A172 (cell line): ENCODE measurements at places on chromosomes 2 and 18. TPM values are rescaled to one million over a fixed set of nuclear protein-coding genes. Genes with fewer than 3 reads are reported as not detected.

GRCh38 chr18:473802-474201, 26.7 kb downstream of the COLEC12 start:
- no peak for DNase-seq

- DNase-seq: no peak
Measured at GRCh38 chr2:120469426-120469825, 123.5 kb downstream of the INHBB start.

DNA sequence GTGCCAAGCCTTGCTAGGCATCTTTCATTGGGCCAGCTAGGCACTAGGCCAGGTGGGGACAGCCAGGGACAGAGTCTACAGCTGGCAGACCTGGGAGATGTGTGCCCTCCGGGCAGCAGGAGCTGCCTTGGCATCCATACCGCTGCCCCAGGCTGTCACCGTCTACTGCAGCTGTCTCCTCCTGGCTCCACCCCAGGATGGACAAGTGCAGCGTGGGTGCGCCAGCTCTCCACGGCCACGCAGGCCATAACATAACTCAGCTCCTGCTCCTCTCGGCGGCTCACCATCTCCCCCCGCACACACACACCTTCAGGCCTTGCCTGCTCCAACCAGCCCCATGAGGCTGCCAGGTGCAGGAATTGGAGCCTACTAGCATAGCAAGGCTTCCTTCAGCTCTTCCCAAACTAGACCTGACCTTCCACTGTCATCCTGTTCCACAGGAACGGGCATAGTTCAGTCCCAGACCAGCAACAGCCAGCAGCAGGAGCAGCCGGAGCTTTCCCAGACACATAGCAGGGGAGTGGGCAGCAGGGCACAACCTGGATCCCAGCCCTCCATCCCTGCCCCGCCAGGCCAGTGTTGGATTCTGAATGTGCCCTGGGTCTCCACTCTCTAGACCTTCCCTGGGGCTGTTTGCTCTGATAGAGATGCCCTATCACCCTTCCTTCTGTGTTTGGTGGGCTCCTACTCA, 2.5 kb upstream of the ADRA2B start:
- DNase-seq: no peak

GRCh38 chr2:42930025-42930581, 137.7 kb upstream of the HAAO start:
- no peak for DNase-seq

DNA sequence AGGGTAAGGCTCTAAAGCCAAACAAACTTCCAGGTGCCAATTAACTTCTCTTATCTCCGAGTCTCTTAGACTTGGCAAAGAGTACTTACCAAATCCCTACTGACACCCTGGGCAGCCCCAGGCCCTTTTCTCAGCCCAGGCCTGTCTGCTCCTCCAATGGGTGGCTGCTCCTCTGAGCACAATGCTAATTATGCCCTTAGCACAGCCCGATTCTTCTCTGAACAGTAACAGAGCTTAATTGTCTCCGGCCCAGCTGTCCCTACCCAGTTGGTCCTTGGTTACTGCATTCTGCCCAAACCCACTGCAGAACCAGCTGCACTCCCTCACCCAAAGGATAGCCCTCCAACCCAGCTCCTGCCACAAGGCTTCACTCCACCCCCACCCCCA, 110.3 kb downstream of the SMAD7 start:
- DNase-seq: no peak

DNA sequence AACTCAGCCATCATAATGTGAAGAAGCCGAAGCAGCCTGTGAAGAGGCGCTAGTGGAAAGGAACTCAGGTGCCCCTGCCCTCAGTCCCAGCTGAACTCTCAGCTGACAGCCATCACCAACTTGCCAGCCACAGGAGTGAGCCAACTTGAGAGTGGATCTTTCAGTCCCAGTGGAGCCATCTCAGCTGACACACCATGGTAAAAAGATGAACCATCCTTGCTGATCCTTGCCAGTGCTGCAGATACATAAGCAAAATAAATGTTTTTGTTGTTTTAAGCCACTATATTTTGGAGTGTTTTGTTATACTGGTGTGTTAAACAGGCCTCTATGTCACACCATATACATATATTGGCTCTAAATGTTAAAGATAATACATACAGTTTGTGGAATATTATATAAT, 195.8 kb upstream of the SPRED2 start:
- DNase-seq: no peak

DNA sequence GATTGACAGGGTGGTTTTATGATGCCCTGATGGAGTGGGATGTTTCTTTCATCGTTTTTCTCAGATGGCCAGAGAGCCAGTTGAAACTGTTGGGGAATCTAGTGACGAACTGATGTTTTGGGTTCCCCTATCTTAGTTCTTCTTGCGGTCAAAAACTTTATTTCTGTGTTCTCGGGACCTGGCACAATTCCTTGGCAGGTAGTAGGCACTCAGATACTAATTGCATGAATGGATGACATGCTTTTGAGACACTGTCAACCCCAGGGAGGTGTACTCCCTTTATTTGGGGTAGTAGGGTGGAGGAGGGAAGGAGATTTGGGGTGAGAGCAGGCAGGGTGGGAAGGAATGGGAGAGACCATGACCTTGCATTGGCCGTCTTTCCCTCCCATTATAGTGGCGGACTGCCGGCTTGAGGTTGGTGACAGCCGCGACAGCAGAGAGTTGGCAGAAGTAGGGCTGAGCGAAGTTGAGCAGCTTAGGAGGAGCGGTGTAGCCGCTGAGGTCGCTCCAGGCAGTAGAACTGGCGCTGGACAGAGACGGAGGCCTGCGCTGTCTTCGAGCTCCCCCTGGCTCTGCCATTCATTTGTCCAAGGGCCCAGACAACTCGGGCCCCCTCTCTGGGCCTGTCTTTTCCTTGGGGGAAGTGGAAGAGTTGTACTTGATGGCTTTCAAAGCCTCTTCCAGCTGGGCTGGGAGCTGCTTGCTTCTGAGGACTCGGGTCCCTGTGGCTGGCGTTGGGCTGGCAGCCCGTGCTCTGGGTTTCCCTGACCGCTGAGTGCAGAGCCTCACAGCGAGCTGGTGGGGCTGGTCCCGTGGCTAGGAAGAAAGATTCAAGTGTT, 2.6 kb downstream of the TET3 start:
- DNase-seq: no peak

GRCh38 chr2:166067229-166067628, 60.6 kb downstream of the SCN1A start:
- no peak for DNase-seq

- DNase-seq: no peak
Measured at GRCh38 chr2:16722126-16722525, 56.5 kb upstream of the CYRIA start.

GRCh38 chr2:23280401-23280800, 104.6 kb upstream of the KLHL29 start:
- peak; percentile 67 for DNase-seq

DNA sequence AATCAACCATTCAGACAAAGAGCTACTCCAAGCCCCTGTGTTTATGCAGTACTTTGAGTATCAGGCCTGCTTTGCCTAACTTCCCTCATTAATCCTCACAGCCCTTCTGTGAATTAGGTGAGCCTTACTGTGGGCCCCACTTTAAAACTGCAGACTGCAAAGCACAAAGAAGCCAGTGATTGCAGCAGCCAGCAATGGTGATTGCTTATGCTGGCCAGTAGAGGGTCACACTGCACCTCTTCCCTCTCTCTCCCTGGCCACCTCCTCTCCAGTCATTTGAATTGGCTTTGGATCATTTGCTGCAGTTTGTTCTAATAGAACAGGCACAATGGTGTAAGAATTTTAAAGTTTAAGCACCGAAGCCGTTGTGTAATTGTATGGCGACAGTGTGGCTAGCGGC, 229.9 kb downstream of the AGPS start:
- DNase-seq: no peak

DNA sequence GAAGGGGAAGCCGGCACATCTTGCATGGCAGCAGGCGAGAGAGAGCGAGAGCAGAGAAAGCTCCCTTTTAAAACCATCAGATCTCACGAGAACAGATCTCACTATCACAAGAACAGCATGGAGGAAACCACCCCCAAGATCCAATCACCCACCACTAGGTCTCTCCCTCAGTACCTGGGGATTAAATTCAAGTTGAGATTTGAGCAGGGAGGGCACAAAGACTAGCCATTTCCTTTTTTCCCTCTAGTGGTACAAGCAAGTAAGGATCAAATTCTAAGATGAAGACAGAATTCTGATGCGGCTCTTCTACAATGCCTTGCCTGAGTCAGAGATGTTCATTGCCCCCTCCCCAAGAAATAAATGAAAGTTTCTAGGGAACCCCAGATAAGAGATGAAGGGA, 45.6 kb upstream of the ANKRD44 start:
- DNase-seq: peak; percentile 22

DNA sequence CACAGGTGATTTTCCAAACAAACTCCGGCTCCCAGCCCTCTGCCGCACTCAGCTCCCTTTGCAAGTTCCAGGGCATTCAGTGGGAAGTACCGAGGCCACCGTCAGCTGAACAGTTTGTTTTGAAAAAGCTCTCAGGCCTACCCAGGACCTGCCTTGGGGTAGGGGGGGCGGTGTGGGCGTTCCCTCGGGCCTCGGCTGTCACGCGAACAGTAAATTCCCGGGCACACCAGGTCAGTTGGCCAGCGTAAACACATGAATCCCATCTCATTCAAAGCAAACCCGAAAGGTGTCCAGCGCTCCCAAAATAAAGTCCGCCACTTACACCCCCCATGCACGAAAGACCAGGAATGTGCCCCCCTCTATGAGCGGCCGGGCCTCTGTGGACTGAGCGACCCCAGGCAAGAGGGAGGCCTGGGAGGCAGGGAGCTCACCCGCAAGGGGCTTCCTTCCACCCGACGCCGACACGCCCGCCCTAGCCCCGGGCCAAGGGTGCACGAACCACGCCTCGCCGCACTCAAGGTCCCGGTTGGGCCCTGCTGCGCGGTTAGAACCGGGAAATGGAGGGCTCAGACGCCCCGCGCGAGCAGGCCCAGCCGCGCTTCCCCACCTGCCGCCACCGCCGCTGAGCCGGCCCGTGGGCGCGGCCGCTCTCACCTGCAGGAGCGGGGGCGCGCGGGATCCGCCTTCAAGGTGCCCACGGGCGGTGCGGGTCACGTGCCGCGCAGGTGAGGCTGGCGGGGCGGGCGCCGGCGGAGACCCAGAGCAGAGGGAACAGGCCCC, at the start of gene WDSUB1:
TSS of gene WDSUB1 (minus strand) at position 775 of the 780 bp plus-strand sequence. CDS start 3,634 bp downstream, outside the sequence.
- DNase-seq: peak; percentile 38

DNA sequence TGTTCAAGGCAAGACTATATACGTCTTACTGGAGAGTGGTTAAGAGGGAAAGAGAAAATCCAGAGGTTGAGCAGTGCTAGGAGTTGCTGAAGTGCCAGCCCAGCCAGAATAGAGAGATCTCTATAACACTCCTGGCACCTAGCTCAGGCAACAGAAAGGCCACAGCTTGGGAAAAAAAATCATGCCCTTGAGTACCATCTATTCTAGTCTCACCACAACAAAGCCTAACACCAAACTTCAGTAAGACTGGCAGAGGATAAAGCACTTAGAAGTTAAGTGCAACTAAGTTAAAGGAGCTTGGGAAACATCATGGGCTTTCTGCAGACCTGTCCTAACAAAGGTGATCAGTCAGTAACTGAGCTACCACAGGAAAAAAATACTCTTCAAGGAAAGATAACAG, 24.2 kb downstream of the INO80C start:
- DNase-seq: no peak

Gene CEP76
- total RNA-seq: 27.4 and 31.3 TPM in 2 replicates

Gene ARHGAP25
- total RNA-seq: not detected in 2 replicates

Gene IL37
- not detected in 2 replicates for total RNA-seq

Gene CRYGC
- total RNA-seq: not detected in 2 replicates

Gene MAB21L4
- 0.22 TPM in 1 of 2 replicates, not detected in the other for total RNA-seq

Gene TUBA4B
- not detected in 2 replicates for total RNA-seq

Gene SERPINE2
- 266 and 429 TPM in 2 replicates for total RNA-seq

Gene IL36RN
- total RNA-seq: not detected in 2 replicates

Gene EVX2
- total RNA-seq: not detected in 2 replicates

Gene SLC20A1
- total RNA-seq: 112 and 159 TPM in 2 replicates

Gene C1QL2
- not detected in 2 replicates for total RNA-seq

Gene HJURP
- total RNA-seq: 78.3 and 83.2 TPM in 2 replicates

Gene MEIS1
- total RNA-seq: 29.0 and 30.1 TPM in 2 replicates

Gene OR6B3
- not detected in 2 replicates for total RNA-seq

Gene RND3
- 155 and 205 TPM in 2 replicates for total RNA-seq
